ENCODE measurements at places on chromosomes 4 and X.

GRCh38 chr4:187726485-187726884, 269.1 kb upstream of the ZFP42 start:
- peak; percentile 51 for DNase-seq

GRCh38 chrX:38717871-38718270, 83.4 kb upstream of the MID1IP1 start:
- peak; percentile 28 for DNase-seq

DNA sequence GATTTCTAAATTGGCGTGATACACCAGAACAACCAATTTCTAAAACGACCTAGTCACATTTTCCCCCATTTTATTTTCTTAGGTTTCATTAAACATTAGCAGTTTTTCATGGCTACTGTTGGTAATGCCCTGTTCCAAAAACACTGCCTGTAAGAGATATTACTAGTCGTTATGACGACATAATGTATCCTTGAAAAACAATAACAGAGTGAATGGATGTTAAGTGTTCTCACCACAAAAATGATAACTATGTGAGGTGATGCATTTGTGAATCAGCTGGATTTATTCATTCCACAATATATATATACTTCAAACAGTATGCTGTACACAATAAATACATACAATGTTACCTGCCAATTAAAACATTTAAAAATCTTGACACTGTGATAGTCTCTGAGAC, 1147.6 kb upstream of the PCDH10 start:
- no peak for DNase-seq

DNA sequence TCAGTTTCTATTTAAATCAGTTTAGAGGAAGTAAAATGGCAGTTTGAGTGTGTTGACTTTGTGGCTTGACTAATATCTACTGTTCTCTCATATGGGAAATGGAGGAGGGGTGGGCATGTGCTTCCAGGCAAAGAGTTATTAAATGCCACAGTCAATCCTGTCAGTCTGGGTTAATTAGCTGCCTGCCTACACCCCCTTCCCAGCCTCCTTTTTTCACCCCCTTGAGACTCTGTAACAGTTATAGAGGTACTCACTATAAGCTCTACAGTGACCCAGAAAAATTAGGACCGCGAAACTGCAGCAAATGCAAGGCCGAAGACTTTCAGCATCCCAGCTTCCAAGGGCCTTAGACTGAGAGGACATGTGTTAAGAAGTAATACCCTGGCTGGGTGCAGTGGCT, 165.2 kb downstream of the CORIN start:
- DNase-seq = no peak

DNA sequence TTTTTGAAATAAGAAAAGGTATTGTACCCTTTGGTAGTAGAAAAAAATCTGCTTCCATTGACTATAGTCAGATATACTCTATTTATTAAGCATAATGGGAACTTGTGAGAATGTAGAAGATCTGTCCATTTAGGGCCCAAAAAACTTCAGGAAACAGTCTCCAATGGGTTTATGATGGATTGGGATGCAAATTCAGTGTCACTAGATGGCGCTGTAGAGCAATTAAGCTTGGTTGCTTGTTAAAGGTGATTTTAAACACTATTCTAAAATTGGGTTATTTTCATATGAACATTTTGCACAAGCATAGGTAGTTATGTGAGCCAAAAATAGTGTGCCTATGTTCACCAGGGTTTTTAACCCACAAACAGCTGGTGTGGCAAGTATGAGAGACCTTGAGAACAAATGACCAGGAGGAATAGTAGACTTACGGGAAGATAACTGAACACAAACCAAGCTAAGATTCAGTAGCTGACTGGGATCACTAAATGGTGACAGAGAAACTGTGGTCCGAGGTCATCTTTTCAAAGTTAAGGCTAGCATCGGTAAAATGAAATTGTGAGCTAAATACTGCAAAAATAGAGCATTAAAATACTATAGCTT, 80.3 kb upstream of the LSM6 start:
- peak; percentile 48 for DNase-seq

DNA sequence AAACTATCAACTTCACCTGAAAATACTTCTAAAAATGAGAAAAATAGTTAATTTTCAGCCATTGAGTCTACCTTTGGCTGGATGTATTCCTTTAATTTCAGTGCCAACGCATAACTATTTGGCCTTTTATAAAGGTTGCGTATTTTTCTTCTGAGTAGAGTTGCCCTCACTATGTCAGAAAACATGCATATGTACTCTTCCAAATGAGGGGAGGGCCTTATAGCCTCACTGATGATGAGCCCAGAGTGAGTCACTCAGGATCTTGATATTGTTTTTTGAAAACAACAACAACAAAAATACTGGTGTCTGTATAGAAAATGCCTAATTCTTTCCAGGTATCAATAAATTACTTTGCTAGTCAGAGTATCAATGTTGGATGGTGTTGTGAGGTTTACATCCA, 349.3 kb downstream of the FBXO8 start:
- no peak for DNase-seq

GRCh38 chr4:67087897-67088296, 457.4 kb downstream of the CENPC start:
- peak; percentile 24 for DNase-seq

Data from RPMI8226 (cell line).